ENCODE measurements at places on chromosomes 4 and X.

DNA sequence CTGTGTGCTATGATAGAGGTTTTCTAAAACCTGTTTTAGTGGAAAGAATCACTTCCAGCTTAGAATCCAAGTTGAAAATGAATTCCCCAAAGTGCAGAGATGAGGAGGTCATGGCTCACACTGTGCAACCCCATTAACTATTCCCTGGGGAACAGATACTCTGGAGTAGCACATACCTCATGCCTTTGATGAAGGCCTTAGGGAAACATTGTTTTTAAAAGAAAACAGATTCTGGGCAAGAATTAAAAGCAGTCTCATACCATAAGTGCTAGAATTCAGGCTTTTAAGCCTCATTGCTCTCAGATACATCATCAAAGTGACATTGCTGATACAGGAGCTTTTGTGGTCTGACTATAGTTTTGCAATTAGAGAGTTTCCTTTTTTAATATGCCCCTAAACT is 115.1 kb downstream of the NDST4 start:
- ATAC-seq, result peak; percentile 87

DNA sequence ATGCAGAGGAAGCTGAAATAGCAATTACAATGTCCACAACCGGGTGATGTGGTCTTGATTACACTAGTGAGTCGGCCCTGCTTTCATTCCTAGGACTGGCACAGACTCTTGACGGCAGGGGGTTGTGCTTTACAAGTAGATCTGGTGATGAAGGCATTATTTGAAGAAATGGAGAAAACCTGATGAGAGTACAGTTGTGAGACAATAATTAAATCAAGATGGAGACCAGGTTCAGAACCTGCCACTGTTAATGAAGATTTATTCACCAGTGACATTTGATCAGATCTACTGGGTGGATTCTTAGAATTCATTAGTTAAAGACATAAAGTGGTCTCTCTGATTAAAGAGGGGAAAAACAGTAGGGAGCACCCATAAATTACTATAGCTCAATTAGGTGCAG is 747.2 kb downstream of the STPG2 start:
- ATAC-seq, result peak; percentile 94

DNA sequence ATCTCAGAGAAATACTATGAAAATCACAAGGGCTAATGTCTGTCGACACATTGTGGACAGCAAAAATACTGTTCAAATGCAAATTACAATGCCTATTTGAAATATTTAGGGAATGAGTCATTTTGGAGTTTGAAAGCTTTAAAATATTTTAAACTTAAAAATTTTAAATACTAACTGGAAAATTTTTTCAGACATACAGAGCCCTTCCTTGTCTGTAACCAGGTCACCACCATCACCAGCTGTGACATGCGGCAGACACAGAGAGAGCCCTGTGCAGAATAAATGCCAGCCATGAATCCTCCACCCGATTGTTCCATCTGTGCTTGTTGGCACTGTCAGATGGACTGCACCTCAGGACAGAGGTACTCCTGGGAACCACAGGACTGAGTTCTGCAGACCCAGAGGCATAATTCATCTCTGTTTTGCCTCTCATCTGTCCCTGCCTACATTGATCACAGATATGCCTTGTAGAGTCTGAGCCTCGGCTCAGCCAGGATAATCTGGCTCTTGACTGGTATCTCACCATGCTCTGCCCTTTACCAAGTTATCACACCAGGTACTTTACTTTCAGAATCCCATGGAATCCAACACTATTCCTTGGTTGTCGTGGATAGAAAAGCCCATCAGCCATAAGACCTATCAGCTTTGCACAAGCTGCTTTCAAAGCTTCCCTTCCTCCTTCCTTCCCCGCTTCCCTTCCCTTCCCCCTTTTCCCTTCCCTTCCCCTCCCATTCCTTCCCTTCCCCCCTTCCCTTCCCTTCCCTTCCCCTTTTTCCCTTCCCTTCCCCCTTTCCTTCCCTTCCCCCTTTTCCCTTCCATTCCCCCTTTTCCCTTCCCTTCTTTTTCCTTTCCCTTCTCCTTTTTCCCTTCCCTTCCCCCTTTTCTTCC is 67.2 kb downstream of the TBC1D9 start:
- no peak for ATAC-seq

DNA sequence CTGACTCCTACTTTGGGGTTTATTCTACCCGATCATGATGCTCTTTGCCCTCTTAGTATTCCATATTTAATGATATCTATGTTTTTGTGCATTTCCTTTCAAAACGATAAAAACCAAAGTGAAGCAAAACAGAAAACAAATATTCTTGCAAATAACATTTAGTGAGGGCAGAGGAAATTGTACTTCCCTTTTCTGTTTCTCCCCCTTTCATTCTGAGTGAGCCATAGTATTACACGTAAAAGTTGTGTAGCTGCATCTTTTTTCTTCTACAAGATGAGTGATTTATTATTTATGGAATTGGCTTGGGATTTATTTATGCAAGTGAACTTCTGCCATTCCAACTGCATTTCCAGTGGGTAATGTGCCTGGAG is 109.9 kb downstream of the AFF2 start:
- no peak for ATAC-seq

DNA sequence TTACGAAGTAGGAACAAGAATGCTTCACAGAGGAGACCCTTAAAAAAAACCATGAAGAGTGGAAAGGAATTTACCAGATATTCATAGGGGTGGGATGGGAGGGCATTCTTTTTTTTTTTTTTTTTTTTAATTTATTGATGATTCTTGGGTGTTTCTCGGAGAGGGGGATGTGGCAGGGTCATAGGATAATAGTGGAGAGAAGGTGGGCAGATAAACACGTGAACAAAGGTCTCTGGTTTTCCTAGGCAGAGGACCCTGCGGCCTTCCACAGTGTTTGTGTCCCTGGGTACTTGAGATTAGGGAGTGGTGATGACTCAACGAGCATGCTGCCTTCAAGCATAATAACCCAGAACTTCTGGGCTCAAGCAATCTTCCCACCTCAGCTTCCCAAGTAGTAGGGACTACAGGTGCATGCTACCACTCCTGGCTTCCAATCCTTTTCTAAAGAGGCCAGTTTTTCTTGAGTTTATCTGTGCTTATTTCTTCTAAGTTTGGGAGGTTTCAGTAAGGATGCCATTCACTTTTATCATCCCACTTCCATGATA is 65.9 kb upstream of the OGT start:
- no peak for ATAC-seq

DNA sequence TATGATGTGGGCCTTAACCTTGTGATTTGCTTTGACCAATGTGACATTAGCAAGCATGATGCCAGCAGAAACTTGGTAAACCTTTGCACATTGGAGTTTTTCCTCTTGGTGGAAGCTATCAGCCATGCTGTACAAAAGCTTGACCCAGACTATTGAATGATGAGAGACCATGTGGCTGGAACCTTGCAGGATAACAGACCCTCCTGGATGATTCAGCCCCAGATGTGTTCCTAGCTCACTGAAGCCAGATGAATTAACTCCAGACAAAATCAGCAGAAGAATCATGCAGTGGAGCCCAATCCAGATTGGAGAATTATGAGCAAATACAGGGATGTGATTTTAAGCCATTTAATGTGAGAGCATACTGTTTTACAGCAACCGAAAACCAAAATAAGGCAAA is 16.8 kb downstream of the SPARCL1 start:
- ATAC-seq, result no peak

GRCh38 chr4:97987019-97987648 is 156.1 kb downstream of the STPG2 start:
- ATAC-seq, result no peak

- ATAC-seq, result no peak
These were observed 24.5 kb downstream of the EREG start for GRCh38 chr4:74389494-74389893.

GRCh38 chr4:169485791-169486742 is 126.3 kb downstream of the NEK1 start:
- ATAC-seq, result peak; percentile 69

DNA sequence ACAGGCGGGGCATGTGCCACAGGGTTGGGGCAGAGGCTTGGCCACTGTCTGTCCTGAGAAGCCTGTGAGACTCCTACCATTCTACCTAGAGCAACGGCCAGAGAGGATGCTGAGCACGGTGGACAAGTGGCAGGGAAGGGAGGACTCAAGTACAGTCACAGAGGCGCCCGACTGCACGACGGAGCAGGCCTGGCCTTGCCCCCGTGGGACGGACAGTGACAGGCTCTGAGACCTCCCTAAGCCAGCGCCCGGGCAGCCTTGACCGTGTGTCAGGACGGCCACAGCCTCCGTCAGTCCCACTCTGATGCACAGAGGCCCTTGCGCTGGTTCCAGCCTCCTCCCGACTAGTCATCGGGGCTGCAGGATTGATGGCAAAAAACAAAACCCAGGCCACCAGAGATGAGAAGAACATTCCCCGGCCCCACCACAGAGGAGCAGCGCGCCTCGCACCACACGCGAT is 36.7 kb upstream of the MXD4 start:
- no peak for ATAC-seq

- no peak for ATAC-seq
These were observed 17.2 kb upstream of the IGFBP7 start for GRCh38 chr4:57127361-57127760.

GRCh38 chr4:151012820-151013219 is 2.3 kb downstream of the LRBA start:
- ATAC-seq, result no peak

GRCh38 chr4:77074981-77075855 is 571 bp downstream of the CCNI start:
- ATAC-seq, result peak; percentile 46

DNA sequence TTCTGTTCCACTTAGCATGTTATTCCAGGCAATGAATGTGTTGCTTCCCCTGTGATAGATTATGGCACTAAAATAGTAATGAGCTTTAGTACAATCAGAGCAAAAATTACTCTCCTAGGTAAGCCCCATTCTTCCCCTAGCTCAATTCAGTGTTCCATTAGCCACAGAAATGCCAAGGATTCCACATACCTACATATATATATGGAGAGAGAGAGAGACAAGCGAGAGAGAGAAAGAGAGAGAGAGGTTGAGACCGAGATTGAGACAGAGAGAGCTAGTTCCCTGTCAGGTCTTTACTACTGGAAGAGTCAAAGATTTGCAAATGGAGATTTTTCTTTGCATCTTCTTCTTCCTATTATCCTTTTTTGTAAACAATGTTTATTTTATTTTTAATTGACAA is 8.7 kb downstream of the LIMCH1 start:
- no peak for ATAC-seq

DNA sequence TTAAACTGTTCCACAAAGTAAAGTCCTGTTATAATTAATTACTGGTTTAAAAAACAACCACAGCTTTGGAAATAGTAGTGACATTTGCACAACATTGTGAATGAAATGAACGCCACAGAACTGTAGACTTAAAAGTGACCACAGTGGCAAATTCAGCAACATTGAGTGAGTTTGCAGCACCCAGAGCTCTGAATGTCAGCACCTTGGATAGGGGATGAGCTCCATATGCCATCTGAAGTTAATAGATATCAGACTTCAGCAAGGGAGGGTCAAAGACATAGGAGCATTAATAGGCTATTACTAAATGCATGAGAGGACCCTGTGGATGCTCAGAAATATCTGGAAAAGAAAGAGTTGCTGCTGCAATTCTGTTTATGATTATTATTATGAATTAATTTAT is 55.3 kb upstream of the KCNIP4 start:
- ATAC-seq, result no peak

GRCh38 chrX:54178100-54178940 is 4.7 kb downstream of the FAM120C start:
- no peak for ATAC-seq

DNA sequence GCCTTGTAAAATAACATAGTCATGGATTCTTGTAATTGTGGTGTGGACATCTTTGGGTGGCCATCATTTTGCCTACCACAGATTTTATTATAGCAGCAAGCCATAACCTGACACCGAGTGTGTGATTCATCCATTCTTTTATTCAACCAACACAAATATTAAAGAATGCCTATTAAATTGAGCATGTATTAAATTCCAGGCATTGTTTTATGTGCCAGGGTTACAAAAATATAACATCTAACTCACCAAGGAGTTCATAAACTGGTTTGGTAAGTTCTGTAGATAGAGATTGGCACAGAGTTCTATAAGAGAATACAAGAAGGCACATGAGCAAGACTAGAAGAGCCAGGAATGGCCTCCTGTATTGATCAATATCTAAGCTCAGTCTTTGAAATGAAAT is 18.0 kb downstream of the NBDY start:
- no peak for ATAC-seq

DNA sequence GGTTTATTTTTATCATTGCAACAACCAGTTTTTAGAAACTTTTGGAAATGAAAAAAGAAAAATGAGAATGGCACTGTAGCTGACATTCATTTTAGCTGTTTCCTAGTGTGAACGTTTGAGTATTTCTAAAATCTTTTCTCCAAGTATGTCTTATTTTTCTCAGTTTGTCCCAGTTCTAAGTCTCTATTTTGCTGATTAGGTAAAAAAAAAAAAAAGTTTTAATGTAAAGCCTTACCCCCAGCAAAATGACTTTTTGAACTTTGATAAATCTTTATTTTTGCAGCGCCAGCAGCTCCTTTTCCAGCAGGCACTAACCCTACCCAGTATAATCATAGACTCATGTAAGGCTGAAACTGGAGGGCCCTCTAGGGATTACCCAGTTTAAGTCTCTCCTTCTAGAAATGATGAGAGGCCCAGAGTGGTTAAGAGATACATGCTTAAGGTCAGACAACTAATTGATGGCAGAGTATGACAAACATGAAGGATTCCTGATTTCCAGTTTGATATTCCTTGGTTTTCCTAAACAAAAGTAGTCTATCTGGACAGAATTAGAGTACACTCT is 84.3 kb upstream of the SLC4A4 start:
- no peak for ATAC-seq

DNA sequence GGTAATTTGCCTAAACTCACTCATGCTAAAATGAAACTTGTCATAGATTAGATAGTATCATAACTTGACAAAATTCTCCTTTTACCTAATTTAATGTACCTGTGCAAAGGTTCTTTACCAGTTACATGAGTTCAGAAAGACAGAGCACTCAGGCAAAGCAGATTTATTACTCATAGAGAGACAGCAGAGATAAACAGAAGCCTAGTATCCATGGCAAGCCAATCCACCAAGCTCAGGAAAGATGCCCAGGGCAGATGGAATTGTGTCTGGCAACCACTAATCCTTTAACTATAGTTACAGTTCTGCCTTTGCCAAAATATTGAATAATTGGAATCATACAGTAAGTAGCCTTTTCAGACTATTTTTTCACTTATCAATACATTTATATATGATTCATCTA is 826.2 kb downstream of the TECRL start:
- ATAC-seq, result no peak

DNA sequence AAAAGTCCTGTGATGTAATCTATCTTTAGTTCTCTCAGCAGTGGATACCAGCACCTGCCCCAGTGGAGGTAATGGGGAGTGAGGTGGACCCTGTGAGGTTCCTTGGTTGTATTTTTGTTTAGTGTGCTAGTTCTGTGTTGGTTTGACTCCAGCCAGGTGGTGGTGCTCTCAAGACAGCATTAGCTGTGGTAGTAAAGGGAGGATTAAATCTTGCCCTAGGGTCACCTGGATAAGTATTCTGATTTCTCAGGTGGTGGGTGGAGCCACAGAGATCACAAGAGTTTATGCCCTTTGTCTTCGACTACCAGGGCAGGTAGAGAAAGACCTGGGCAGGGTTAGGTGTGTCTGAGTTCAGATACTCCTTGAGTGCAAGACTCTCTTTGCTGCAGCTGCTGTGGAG is 176.3 kb upstream of the EDA2R start:
- ATAC-seq, result no peak
